NCI-H526 (cell line): ENCODE measurements at places on chromosomes 5 and 9.

- DNase-seq, result no peak
Observed at GRCh38 chr5:112491257-112491656, 72.2 kb upstream of the EPB41L4A start.

GRCh38 chr5:8068078-8068477 lies 199.1 kb downstream of the MTRR start:
- DNase-seq, result no peak

DNA sequence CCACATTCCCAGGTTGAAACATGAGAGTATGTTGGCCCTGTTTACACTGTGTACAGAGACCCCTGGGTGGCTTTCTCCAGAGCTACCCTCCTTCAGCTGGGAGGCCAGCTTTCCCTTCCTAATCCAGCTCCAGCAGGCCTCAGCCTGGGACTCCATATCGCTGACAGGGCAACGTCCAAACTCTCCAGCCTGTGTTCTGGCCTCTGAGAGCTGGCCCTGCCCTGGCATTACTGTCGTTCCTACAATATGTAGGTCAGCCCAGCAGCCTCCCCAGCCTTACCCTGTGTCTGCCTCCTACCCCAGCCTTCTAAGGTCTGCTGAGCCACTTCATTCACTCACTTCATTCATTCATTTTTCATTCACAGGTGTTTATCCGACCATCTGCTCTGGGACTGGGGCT lies 8.3 kb upstream of the EEIG1 start:
- no peak for DNase-seq

- no peak for DNase-seq
Observed at GRCh38 chr9:396396-396795, 181.7 kb downstream of the DOCK8 start.

- DNase-seq, result peak; percentile 28
Observed at GRCh38 chr5:131265311-131265803, 1.5 kb downstream of the CDC42SE2 start.
